ENCODE measurements at places on chromosomes 1 and 21. TPM values are rescaled to one million over a fixed set of nuclear protein-coding genes. Genes with fewer than 3 reads are reported as not detected.

Gene HMGN2
- total RNA-seq, result 84.3 TPM

Gene CHRM3
- 1.0 TPM for total RNA-seq

Gene C1orf87
- total RNA-seq, result not detected

Gene EDN2
- total RNA-seq, result not detected
